ENCODE measurements at places on chromosomes 4 and X. TPM values are rescaled to one million over a fixed set of nuclear protein-coding genes. Genes with fewer than 3 reads are reported as not detected.

GRCh38 chr4:80459918-80460473 lies 124.5 kb downstream of the CFAP299 start:
- no peaks in the 10 kb centered on the region for H3K4me1 ChIP-seq
- no peak overlapping the region for H3K4me3 ChIP-seq
- peaks cover 6% of the 10 kb centered on the region for H3K27me3 ChIP-seq

- no peak overlapping the region for H3K27ac ChIP-seq
- no peak for DNase-seq
- no peaks in the 10 kb centered on the region for H3K36me3 ChIP-seq
- H3K4me1 ChIP-seq: peaks cover 4% of the 10 kb centered on the region
- no peak overlapping the region for H3K4me3 ChIP-seq
Measured at GRCh38 chr4:159105761-159106243, 2.9 kb downstream of the RAPGEF2 start.

DNA sequence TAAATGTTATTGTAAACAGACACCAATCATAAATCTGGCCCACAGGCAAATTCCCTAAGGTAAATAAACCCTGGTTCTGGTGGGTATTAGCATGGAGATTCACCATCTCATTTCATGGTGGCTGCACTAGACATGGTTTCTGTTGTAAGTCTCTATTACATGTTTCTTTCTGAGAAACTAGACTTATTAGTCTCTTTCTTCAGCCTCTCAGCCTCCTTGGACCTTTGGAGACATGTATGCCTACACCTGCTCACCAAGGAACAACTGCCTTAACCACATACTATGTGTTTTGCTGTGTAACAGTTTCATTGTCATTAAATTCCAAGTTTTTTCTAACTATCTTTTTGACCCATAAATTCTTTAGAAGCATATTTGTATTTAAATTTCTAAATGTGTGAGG lies 13.1 kb downstream of the DDIT4L start:
- DNase-seq: no peak
- no peak overlapping the region for H3K27ac ChIP-seq
- no peaks in the 10 kb centered on the region for H3K36me3 ChIP-seq
- no peaks in the 10 kb centered on the region for H3K27me3 ChIP-seq
- no peak overlapping the region for H3K4me3 ChIP-seq

DNA sequence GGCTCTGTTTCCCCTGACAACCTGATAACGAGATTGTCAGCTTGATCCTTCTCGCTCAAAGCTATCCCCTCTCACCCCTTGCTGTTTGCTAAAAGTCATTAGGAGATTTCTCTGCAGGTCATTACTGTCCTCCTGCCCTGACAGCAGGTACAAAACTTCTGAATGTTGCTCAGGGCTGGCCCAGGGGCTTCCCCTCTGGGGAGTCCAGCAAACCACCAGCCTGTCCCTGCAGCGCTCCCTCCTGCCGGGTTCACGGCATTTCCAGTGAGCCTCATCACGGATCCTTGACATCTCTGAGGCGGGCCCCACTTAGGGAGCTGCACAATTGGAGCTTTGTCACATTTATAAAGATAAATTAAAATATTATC lies 5.2 kb upstream of the SORCS2 start:
- no peak overlapping the region for H3K4me3 ChIP-seq
- H3K4me1 ChIP-seq: no peaks in the 10 kb centered on the region
- peaks cover 11% of the 10 kb centered on the region for H3K27me3 ChIP-seq
- DNase-seq: no peak
- H3K27ac ChIP-seq: no peak overlapping the region
- H3K36me3 ChIP-seq: no peaks in the 10 kb centered on the region

- no peaks in the 10 kb centered on the region for H3K4me1 ChIP-seq
- H3K27me3 ChIP-seq: no peaks in the 10 kb centered on the region
- no peak for DNase-seq
- no peak overlapping the region for H3K27ac ChIP-seq
- H3K4me3 ChIP-seq: no peak overlapping the region
Measured at GRCh38 chr4:184298254-184298653, 80.6 kb upstream of the ENPP6 start.

- no peak overlapping the region for H3K4me3 ChIP-seq
- no peak overlapping the region for H3K27ac ChIP-seq
- no peaks in the 10 kb centered on the region for H3K4me1 ChIP-seq
- H3K36me3 ChIP-seq: no peaks in the 10 kb centered on the region
Measured at GRCh38 chr4:108690738-108691137, 40.3 kb downstream of the OSTC start.

- H3K27me3 ChIP-seq: no peaks in the 10 kb centered on the region
- no peak within 1 kb of the TSS for H3K27ac ChIP-seq
- no peaks in the 10 kb centered on the region for H3K36me3 ChIP-seq
- no peak within 1 kb of the TSS for H3K4me3 ChIP-seq
Measured at GRCh38 chr4:154590329-154591006, at the start of gene FGA. FGA (minus strand) TSS chr4:154590742; CDS start chr4:154590687, 55 bp downstream.

GRCh38 chrX:80984118-80984517 lies 174.4 kb upstream of the BRWD3 start:
- no peaks in the 10 kb centered on the region for H3K27me3 ChIP-seq
- no peaks in the 10 kb centered on the region for H3K36me3 ChIP-seq
- DNase-seq: no peak
- no peaks in the 10 kb centered on the region for H3K4me1 ChIP-seq
- no peak overlapping the region for H3K4me3 ChIP-seq

DNA sequence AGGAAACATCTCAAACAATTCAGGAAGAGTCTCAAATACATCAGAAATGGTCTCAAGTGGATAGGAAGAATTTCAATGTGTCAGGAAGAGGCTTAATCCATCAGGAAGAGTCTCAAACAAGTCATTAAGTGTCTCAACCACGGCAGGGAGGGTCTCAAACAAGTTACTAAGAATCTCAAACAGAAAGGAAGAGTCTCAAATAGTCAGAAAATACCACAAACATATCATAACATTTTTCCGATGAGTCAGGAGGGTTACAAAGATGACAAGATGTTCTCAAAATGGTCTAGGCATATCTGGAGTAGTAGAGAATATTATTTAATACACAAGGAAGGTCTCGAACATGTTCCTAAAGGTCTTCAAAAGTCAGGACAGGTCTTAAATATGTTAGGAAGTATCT lies 109.3 kb upstream of the USP9X start:
- H3K4me3 ChIP-seq: no peak overlapping the region
- no peaks in the 10 kb centered on the region for H3K36me3 ChIP-seq
- no peaks in the 10 kb centered on the region for H3K4me1 ChIP-seq
- no peak for DNase-seq
- no peaks in the 10 kb centered on the region for H3K27me3 ChIP-seq

- no peak overlapping the region for H3K27ac ChIP-seq
- no peaks in the 10 kb centered on the region for H3K4me1 ChIP-seq
- H3K27me3 ChIP-seq: no peaks in the 10 kb centered on the region
- H3K4me3 ChIP-seq: no peak overlapping the region
- DNase-seq: no peak
- no peaks in the 10 kb centered on the region for H3K36me3 ChIP-seq
Measured at GRCh38 chr4:87932718-87933141, 42.8 kb upstream of the SPP1 start.

DNA sequence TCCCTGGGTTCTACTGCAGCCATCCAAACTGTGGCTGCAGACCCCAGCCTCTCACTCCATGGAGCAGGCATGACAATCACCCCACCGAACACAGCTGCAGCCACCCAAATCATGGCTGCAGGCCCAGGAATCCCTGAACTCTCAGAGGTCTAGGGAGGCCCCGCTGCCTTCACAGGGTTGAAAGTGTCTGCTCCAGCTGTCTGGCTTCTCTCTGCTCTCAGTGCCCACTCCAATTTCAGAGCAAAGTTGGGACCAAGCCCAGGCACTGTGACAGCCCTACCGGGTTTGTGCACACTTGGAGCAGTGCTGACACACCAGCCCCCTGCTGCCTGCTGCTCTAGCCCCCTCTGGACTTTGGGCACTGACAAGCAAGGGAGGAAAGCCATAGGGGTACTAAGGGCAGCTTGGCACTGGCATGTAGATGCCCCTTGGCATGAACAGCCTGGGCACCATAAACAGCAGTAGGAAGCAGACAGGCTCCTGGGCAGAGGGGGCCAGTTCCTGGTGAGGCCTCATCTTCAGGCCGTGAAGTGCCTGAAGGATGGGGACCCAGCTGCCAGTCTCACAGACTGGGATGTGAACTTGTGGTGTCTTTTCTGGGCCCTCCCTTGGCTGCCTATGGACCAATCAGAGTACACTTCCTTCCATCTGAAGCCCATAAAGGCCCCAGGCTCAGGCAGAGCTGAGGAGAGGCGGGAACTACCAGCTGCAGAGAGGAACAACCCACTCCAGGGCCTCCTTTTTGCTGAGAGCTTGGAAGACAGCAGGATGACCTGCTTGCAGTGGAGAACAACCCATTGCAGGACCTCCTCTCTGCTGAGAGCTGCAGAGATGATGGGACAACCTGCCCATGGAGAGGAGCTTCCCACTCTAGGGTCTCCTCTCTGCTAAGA lies 68.8 kb downstream of the TECRL start:
- no peak overlapping the region for H3K4me3 ChIP-seq
- no peak for DNase-seq
- no peaks in the 10 kb centered on the region for H3K36me3 ChIP-seq

- no peak for DNase-seq
- no peak overlapping the region for H3K4me3 ChIP-seq
- peaks cover 13% of the 10 kb centered on the region for H3K4me1 ChIP-seq
- no peaks in the 10 kb centered on the region for H3K36me3 ChIP-seq
- H3K27me3 ChIP-seq: no peaks in the 10 kb centered on the region
Measured at GRCh38 chr4:150934022-150934421, 81.1 kb downstream of the LRBA start.

DNA sequence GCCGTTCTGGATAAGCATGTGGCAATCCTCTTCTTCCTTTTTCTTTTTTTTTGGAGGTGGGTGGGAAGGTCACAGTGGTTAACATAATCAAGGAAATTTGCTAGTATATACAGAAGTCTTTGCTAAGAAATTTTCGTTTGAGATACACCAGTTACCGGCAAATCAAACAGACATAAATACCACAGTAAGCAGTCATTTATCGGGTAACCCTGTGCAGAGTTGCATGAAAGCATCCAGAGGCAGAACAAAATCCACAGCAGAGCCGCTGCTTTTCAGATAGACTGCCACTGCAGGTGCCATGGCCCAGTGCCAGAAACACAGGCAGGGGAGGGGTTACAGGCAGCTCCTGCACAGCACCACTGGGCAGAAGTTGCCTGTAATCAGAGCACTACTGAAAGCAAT lies 179.1 kb upstream of the MAB21L2 start:
- DNase-seq: no peak
- no peak overlapping the region for H3K4me3 ChIP-seq
- H3K27me3 ChIP-seq: no peaks in the 10 kb centered on the region
- no peak overlapping the region for H3K27ac ChIP-seq
- no peaks in the 10 kb centered on the region for H3K4me1 ChIP-seq

- H3K4me3 ChIP-seq: no peak overlapping the region
- no peak for DNase-seq
- no peak overlapping the region for H3K27ac ChIP-seq
- no peaks in the 10 kb centered on the region for H3K36me3 ChIP-seq
- no peaks in the 10 kb centered on the region for H3K27me3 ChIP-seq
Measured at GRCh38 chrX:39204945-39205344, 403.7 kb downstream of the MID1IP1 start.

DNA sequence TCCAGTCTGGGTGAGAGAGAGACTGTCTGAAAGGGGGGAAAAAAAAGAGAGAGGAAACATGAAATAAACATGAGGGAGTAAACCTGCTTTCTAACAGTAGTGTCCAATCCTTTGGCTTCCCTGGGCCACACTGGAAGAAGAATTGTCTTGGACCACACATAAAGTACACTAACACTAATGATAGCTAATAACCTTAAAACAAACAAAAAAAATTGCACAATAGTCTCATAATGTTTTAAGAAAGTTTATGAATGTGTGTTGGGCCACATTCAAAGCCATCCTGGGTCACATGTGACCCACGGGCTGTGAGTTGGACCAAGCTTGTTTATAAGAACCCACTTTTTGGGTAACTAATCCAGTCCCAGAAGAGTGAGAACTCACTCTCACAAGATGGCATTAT lies 30.3 kb downstream of the PDS5A start:
- H3K4me1 ChIP-seq: no peaks in the 10 kb centered on the region
- H3K27ac ChIP-seq: no peak overlapping the region
- no peak overlapping the region for H3K4me3 ChIP-seq
- no peaks in the 10 kb centered on the region for H3K27me3 ChIP-seq
- H3K36me3 ChIP-seq: no peaks in the 10 kb centered on the region

DNA sequence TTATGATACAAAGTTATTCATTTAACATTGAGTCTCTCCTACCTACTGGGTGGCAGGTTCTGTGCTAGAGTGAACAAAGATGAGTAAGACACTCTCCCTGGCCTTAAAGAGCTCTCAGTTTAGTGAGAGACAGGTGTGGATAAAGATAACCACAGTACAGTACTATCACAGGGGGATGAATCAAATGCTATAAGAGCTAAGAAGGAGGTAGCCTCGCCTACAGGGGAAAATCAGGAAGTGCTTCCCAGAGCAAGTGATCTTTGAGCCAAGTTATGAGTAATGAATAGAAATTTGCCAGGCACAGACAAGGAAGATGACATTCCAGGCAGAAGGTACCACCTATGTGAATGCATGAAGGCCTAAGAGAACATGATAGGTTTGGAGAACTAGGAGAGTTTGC lies 3.4 kb upstream of the IGBP1 start:
- peaks cover 3% of the 10 kb centered on the region for H3K36me3 ChIP-seq
- H3K27me3 ChIP-seq: no peaks in the 10 kb centered on the region
- DNase-seq: no peak
- H3K27ac ChIP-seq: no peak overlapping the region
- H3K4me1 ChIP-seq: peaks cover 30% of the 10 kb centered on the region
- H3K4me3 ChIP-seq: no peak overlapping the region

- no peaks in the 10 kb centered on the region for H3K4me1 ChIP-seq
- H3K4me3 ChIP-seq: no peak overlapping the region
- no peaks in the 10 kb centered on the region for H3K27me3 ChIP-seq
- H3K27ac ChIP-seq: no peak overlapping the region
- DNase-seq: no peak
- H3K36me3 ChIP-seq: no peaks in the 10 kb centered on the region
Measured at GRCh38 chr4:147108409-147108808, 162.7 kb upstream of the TTC29 start.

GRCh38 chrX:5122181-5122678 lies 1106.4 kb downstream of the NLGN4X start:
- no peak overlapping the region for H3K4me3 ChIP-seq
- H3K27ac ChIP-seq: no peak overlapping the region
- H3K27me3 ChIP-seq: no peaks in the 10 kb centered on the region
- H3K4me1 ChIP-seq: no peaks in the 10 kb centered on the region

Gene PLAC8
- 0.61 TPM for total RNA-seq

Gene MAGIX
- 2.6 TPM for total RNA-seq

Gene DGKK
- not detected for total RNA-seq

Gene FGFBP1
- 8.7 TPM for total RNA-seq

Gene PPARGC1A
- not detected for total RNA-seq

Gene RHOXF2B
- not detected for total RNA-seq

Gene POU3F4
- not detected for total RNA-seq

Gene DRP2
- total RNA-seq: 0.64 TPM

Measured in HCT116 (cell line).